ENCODE measurements at places on chromosomes 5 and 9. TPM values are rescaled to one million over a fixed set of nuclear protein-coding genes. Genes with fewer than 3 reads are reported as not detected.

- no peak overlapping the region for H3K4me3 ChIP-seq
- H3K27me3 ChIP-seq = peaks cover 2% of the 10 kb centered on the region
These were observed 285.6 kb downstream of the ARHGAP26 start for GRCh38 chr5:143055596-143056338.

GRCh38 chr5:154103233-154103632, 64.5 kb downstream of the MFAP3 start:
- H3K36me3 ChIP-seq = peaks cover 2% of the 10 kb centered on the region
- DNase-seq = no peak
- H3K27ac ChIP-seq = no peak overlapping the region
- H3K4me1 ChIP-seq = no peaks in the 10 kb centered on the region

DNA sequence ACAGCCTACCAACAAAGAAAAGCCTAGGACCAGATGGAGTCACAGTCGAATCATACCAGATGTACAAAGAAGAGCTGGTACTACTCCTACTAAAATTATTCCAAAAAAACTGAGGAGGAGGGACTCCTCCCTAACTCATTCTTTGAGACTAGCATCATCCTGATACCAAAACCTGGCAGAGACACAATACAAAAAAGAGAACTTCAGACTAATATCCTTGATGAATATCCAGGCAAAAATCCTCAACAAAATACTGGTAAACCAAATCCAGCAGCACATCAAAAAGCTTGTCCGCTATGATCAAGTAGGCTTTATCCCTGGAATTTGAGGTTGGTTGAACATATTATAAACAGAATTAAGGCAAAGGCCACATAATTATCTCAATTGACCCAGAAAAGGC, 900.4 kb upstream of the ARRDC3 start:
- H3K27ac ChIP-seq = no peak overlapping the region
- H3K27me3 ChIP-seq = no peaks in the 10 kb centered on the region
- H3K36me3 ChIP-seq = no peaks in the 10 kb centered on the region

- no peaks in the 10 kb centered on the region for H3K36me3 ChIP-seq
- peaks cover 9% of the 10 kb centered on the region for H3K4me1 ChIP-seq
- H3K4me3 ChIP-seq = no peak overlapping the region
- DNase-seq = no peak
These were observed 243.3 kb upstream of the ANKRD55 start for GRCh38 chr5:56476487-56476856.

- no peaks in the 10 kb centered on the region for H3K4me1 ChIP-seq
- H3K27me3 ChIP-seq = no peaks in the 10 kb centered on the region
- H3K4me3 ChIP-seq = no peak overlapping the region
- no peak overlapping the region for H3K27ac ChIP-seq
These were observed 160.6 kb downstream of the TAF11L14 start for GRCh38 chr5:17794815-17795214.

DNA sequence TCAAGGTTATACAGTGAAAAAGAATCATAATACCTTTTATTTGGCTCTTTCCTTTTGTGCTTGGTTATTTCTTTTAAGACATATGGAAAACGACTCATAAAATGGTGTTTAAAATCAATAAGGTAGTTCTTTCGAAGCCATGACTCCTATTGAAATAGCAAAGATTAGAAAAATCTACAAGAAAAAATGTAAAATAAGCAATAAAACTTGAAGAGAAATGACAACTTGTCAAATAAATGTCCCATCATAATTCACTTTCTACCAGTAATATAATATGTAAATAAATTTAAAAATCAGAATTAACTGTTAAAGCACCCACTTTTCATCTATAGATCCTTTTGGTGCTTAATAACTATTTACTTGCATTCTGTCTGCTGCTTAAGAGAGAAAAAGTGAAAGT, 12.5 kb downstream of the TEX10 start:
- no peak overlapping the region for H3K4me3 ChIP-seq
- H3K27me3 ChIP-seq = no peaks in the 10 kb centered on the region
- peaks cover 9% of the 10 kb centered on the region for H3K4me1 ChIP-seq
- no peak overlapping the region for H3K27ac ChIP-seq
- DNase-seq = no peak

Gene SLCO4C1
- total RNA-seq = 0.40 TPM

DNA sequence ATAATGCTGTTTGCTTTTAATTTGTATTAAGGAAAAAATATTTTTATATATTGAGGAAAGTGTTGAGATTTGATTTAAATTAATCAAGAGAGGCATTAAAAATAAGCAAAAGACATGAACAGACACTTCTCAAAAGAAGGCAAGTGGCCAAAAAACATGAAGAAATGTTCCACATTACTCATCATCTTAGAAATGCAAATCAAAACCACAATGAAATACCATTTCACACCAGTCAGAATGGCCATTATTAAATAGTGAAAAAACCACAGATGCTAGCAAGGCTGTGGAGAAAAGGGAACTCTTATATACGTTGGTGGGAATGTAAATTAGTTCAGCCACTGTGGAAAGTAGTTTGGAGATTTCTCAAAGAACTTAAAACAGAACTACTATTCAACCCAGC, 45.9 kb downstream of the RANBP17 start:
- no peak overlapping the region for H3K27ac ChIP-seq
- H3K27me3 ChIP-seq = peaks cover 3% of the 10 kb centered on the region
- H3K4me3 ChIP-seq = no peak overlapping the region
- no peaks in the 10 kb centered on the region for H3K36me3 ChIP-seq

DNA sequence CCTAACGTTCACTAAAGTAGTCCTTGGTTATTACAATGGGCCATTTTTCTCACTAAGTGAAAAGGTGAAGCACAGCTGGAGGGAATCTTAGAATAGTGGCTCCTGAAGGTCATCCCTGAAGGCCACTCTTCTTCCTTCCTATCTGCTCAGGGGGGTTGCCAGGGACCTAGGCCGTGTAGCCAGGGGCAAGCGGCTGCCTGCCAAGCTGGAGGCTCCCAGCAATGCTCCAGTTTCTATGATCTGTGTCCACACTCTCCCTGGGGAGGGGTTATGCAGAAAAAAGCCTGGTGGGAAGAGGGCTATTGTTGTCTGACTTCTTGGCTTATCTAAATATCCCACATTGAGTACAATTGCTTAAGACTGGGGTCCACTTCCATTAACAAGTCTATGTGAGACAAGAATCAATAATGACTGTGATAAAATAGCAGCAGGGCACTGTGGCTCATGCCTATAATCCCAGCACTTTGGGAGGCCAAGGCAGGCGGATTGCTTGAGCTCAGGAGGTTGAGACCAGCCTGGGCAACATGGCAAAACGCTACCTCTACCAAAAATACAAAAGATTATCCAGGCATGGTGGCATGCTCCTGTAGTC, 3.8 kb downstream of the NMRK1 start:
- no peaks in the 10 kb centered on the region for H3K27me3 ChIP-seq
- H3K27ac ChIP-seq = no peak overlapping the region
- DNase-seq = no peak
- H3K36me3 ChIP-seq = peaks cover 16% of the 10 kb centered on the region
- peaks cover 34% of the 10 kb centered on the region for H3K4me1 ChIP-seq

DNA sequence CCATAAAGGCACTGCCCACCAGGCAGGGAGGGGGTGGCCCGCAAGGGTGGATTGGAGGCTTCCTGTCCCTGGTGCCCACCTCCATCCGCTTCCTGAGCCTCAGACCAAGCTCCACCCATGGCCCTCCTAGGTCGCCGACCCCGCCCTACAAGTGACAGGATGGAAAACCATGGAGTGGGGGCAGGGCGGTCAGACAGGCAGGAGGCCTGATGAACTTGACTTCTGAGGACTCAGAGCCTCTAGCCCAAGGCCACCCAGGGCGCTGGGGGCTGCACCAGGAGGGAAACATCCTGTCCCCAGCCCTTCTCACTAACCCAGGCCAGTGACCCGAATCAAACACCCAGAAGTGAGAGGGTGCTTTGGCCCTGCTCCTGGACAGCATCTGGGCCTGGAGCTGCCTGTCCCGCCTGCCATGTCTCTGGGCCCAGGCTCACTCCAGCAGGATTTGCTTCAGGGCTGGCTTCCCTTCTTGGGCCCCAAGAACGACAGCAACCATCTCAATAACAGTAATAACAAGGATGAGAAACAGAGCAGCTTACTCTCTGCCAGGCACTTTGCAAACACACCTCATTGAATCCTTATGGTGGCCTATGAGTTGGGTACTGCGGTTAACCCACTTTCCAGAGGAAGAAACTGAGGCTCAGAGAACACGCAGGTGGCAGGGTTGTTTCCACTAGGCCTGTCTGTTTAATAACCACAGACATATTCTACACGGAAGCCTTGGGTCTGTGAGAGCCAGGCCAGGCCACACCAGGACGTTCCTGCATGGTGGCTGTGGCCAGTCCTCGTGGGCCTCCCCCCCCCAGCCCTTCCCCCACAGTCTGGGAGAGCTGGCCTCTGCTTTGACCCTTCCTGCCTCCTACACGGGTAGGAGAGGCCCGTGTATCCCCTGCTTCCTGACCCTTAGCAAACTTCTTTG, 4.4 kb upstream of the ST6GALNAC6 start:
- H3K27me3 ChIP-seq = no peaks in the 10 kb centered on the region
- H3K36me3 ChIP-seq = peaks cover 10% of the 10 kb centered on the region
- peak overlapping the region; percentile 93 for H3K4me3 ChIP-seq
- DNase-seq = peak; percentile 89
- H3K4me1 ChIP-seq = peaks cover 44% of the 10 kb centered on the region

DNA sequence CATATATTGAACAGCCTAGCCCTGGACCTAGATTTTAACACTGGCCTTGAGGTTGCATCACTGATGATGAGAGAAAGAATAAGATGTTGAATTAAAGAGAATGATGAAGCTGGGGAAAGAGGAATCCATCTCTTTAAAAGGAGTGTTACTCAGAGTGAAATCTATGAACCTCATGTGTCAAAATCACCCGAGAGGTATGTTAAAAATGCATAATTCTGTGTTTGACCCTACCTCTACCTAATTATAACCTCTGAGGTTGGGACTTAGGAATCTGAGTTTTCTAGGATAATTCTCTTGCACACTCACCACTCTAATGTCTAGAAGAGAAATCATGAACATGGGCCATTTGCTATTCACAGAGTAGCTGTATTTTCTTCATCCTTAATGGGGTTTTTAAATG, 479.4 kb downstream of the ENC1 start:
- no peaks in the 10 kb centered on the region for H3K4me1 ChIP-seq
- no peak overlapping the region for H3K4me3 ChIP-seq
- H3K36me3 ChIP-seq = no peaks in the 10 kb centered on the region
- H3K27ac ChIP-seq = no peak overlapping the region

DNA sequence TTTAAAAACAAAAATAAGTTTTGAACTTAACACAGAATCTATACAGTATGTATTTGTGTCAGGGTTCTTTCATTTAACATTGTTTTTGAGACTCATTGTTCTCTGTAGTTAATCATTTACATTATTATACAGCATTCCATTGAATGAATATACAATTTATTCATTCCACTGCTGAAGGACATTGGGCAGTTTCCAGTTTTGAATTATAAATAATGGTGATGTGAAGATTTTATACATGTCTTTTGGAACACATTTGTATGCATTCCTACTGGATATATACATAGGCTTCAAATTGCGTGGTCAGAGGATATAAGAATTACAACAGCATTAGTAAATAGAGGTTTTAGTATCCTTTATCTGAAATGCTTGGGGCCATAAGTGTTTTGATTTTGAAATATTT, 72.0 kb downstream of the CEP120 start:
- no peaks in the 10 kb centered on the region for H3K4me1 ChIP-seq
- H3K36me3 ChIP-seq = peaks cover 10% of the 10 kb centered on the region
- no peak for DNase-seq

Gene SCGB3A2
- not detected for total RNA-seq

Gene KCNMB1
- not detected for total RNA-seq

Gene HRH2
- 29.0 TPM for total RNA-seq

GRCh38 chr5:180353980-180354452, 880 bp upstream of the GFPT2 start:
- H3K4me3 ChIP-seq = peak overlapping the region; percentile 70
- H3K27me3 ChIP-seq = peaks cover 51% of the 10 kb centered on the region
- no peak overlapping the region for H3K27ac ChIP-seq
- DNase-seq = no peak
- no peaks in the 10 kb centered on the region for H3K4me1 ChIP-seq
